CD4-positive, alpha-beta T cell treated with Interleukin-15 for 4 hours (primary cell): ENCODE measurements at places on chromosomes 2 and 18.

DNA sequence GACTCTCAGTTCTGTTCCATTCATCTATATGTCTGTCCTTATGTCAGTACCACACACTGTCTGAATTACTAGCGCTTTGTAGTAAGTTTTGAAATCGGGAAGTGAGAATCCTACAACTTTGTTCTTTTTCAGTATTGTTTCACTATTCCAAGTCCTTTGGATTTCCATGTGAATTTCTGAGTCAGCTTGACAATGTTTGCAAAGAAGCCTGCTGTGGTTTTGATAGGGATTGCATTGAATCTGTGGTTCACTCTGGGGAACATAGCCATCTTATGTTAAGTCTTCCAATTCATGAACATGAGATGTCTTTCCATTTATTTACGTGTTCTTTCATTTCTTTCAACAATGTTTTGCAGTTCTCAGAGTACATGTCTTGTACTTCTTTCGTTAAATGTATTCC lies 15.0 kb downstream of the SLC3A1 start:
- DNase-seq: no peak

GRCh38 chr2:42368817-42369531 lies 8.0 kb upstream of the COX7A2L start:
- no peak for DNase-seq

GRCh38 chr18:49944663-49945062 lies 131.3 kb upstream of the ACAA2 start:
- no peak for DNase-seq

DNA sequence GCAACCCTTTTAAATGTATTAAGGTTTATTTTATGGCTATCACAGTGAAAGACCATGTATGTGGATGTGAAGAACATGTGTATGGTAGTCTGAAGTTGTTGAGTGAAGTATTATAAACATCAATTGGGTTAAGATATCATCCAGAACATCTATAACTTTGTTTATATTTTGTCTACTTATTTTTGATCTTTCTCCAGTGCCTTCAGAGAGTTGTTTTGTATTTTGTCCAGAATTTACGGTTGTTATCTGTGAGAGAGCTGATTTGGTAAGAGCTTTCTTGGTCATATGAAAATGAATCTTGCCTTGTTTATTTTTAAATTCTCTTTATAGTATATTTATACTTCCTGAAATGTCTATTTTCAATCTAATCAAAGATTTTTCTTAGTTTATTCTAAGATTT lies 573.7 kb upstream of the POU3F3 start:
- no peak for DNase-seq

GRCh38 chr2:130807659-130808385 lies 28.9 kb upstream of the ARHGEF4 start:
- no peak for DNase-seq

- no peak for DNase-seq
These were observed 77.5 kb downstream of the VSNL1 start for GRCh38 chr2:17617955-17618354.

DNA sequence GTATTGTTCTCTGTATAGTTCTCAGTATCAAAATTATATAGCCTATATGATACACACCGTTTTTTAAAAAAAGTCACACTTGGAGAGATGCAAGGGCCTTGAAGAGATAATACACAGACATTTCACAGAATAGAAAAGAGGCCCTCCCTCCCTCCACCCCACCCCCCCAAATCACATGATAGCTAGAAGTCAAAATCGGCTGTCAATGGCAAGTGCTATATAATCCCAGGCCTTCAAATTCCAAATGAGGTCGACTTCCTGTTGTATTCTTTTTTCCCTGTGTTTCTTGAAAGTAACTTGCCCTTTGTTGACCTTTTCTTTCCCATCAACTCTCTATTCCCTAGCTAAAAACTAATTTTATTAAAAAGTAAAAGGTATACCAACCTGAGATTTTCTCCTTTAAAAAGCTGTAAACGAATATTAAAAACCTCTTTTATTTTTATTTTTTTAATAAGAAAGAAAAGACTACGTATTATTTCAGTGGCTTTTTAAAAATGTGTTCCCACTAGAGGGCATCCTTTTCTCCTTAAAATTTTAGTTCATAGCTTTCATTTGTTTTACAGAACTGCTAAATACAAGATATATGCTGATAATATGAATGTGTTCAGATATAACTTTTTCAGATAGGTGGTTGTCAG lies 46.6 kb downstream of the KCMF1 start:
- DNase-seq: peak; percentile 25

DNA sequence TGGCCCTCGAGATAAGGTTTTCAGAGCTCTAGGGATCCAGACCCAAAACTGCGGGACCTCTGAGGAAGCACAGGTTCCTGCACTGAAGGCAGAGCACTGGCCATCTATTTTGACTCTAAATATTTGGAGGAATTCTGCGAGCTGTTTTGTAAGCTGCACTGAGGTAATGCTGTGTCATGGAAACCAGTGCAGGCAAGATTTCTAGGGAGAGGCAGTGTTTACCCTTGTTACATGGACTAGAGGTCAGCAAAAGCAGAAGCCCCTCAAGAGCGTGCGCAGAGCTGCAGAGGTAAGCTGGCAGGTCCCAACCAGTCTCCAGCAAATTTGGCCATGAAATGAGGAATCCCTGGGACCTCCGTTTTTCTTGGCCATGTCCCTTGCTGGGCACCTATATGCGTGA lies 137.3 kb downstream of the RNF152 start:
- DNase-seq: no peak

- no peak for DNase-seq
These were observed 102.8 kb downstream of the ZNF385B start for GRCh38 chr2:179758636-179759035.

- no peak for DNase-seq
These were observed 325.4 kb upstream of the CDH7 start for GRCh38 chr18:65425366-65425765.

- no peak for DNase-seq
These were observed 103.6 kb downstream of the CDK15 start for GRCh38 chr2:201909961-201910361.

GRCh38 chr2:135773319-135773718 lies 31.7 kb downstream of the UBXN4 start:
- no peak for DNase-seq

- DNase-seq: no peak
These were observed 111.1 kb downstream of the MEP1B start for GRCh38 chr18:32300914-32301313.

- no peak for DNase-seq
These were observed 74.3 kb upstream of the MMADHC start for GRCh38 chr2:149661844-149662243.
